ENCODE measurements at places on chromosomes 2 and 18.

DNA sequence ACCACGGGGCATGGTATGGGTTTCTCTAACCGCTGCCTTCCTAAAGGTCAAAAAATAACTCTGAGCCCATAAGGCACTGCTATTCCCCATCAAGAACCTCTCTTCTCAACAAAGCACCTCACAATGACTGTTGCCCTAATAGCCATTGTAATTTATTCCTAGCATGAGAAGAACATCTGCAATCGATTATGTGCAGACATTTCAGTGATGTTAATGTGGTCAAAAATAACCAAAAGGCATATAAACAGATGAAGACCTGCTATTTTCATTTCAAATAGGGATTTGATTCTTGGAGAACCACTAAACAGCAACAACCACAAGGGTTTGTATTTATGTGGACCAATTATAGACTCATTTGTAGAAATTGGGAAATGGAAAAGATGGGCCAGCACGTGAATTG, 356.6 kb downstream of the FBXO15 start:
- no peak for DNase-seq

DNA sequence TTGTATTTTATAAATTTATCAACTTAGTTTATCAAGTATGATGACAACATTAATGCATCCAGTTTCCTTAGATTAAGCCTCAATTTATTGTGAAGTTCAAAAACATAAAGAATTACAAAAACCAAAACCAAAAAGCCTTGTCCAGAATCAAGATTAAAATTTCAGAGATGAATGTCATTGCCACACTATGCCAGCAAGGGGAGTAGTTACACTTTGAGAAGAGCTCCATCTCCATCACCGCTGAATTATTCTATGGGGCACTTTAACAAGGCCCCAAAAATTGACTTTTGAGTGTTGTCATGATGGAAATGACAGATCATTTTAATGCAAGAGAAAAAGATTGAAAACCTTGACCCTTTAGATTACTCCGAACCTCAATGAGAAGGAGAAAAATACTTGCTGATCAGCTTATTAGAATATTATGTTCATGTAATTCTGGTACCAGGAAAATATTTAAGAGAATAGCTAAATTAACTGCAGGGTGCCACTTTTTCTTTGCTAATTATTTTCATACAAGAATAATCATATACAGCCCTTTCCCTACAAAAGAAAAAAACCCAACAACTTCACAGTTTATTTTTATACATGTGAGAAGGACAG, 152.5 kb upstream of the AQP4 start:
- DNase-seq: no peak

DNA sequence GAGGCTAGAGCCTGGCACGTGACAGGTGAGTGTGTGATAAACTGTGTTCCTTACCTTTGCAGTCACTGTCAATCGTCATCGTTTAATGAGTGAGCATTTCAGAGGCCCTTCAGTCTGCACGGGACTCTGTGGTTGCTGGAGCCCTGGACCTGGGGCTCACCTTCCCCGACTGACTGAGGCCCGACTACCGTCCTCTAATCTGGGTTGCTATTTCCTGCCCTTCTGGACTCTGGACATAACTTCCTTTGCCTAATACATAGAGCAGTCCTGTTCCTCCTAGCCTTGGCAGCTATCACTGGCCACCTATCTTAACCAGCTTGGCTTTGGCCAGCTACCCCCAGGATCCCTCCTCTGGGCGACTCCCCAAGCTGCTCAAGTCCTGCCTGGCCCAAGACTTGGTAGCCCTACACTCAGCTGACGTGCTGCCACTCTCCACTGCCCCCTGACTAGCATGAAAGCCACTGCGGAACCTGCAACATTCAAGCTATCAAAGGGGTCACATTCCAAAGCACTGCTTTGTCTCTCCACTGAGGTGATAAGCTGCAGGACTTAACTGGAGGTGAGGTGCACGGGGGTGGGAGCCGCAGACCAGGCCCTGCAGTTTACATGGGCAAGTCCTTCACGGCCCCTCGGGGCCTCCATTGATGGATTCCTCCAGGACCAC, 11.1 kb upstream of the RAB17 start:
- no peak for DNase-seq

DNA sequence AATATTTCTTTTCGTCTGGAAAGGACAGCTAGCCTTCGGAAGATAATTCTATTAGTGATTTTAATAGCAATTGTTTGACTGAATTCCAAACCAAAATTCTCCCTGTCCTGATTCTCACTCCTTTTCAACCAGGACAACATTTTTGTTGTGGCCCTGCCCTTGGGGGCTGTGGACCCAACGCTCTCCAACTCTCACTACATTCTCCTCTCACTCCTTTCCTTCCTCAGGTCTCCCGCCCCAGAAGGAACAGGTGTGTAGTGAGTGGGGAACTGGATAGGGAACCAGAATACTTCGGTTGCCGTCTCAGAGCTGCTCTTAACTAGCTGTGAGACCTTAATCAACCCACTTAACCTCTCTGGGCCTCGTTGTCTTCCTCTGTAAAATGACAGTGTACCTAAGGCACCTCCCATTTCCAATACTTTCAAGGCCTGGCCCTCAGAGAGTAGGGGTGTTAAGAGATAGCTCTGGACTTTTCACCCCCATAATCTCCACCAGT, 638 bp upstream of the ADD2 start:
- no peak for DNase-seq

DNA sequence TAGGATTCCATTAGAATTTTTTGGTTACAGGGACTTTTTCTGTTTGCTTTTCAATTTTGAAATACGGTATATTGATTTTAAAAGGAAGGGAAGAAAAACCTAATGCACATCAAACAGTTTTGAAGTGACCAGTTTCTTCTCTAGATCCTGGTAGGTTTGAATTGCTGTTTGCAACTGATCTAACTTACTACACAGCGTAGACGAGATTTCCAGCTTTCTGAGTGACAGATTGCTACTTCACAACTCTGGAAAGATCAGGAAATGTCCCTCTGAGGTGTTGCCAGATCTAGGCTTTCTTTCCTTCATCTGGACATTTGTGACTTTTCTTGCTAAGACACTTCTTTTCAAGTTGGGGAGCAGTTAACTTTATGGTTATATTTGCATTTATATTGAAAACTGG, 112.2 kb downstream of the DIS3L2 start:
- no peak for DNase-seq

DNA sequence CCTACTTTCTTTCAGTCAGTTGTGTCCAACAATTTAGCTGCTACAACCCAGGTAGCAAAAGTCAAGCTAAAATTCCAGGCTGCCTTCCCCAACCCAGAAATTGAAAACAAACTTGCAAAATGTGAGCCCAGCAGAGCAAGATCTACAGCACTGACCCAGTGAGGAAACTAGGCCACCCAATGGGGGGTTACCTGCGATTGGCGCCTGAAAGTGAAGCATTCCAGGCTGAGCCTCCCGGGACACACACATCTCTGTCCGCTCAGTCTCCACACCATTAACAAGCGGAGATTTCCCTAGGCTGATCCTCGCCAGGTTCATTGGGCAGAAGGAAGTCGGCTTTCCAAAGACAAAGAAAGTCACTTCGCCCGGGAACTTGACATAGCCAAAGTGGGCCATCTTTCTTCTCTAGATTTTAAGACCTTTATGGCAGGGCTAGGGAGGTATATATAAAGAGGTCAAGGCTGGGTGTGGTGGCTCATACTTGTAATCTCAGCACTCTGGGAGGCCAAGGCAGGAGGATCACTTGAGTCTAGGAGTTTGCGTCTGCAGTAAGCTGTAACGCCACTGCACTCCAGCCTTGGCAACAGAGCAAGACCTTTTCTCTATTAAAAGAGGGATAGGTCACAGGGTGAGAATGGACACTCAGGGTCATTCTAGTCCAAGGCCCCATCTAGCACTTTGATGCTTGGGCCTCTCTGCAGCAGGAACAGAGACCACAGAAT, 53.6 kb downstream of the TTC32 start:
- DNase-seq: no peak

DNA sequence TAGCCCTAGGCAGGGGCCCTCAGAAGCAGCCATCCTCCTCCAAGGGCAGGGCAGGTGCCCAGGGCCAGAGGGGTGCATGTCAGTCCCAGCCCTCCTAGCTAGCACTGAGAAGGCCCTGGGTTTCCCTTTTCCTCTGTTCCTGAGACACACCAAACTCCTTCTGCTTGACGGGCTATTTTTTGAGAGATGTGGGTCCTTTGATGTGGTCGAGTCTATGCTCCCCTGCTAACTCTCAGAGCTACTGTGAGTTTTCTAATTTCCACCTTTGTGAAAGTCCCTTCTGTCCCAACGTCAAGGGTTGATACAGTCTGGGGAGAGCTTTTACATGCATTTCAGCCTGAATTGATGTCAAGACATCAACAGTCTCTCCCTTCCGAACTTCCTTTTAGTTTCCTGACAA, 51.4 kb downstream of the TRPM8 start:
- DNase-seq: no peak

Data from renal cortex interstitium (tissue), 15 donors.